ENCODE measurements at places on chromosomes 2 and 18. TPM values are rescaled to one million over a fixed set of nuclear protein-coding genes. Genes with fewer than 3 reads are reported as not detected.

WNT6 gene
- total RNA-seq, result 2.5 TPM

OSR1 gene
- total RNA-seq, result 180 TPM

- no peak for DNase-seq
Observed at GRCh38 chr2:235140801-235141081, 188.9 kb downstream of the SH3BP4 start.

DNA sequence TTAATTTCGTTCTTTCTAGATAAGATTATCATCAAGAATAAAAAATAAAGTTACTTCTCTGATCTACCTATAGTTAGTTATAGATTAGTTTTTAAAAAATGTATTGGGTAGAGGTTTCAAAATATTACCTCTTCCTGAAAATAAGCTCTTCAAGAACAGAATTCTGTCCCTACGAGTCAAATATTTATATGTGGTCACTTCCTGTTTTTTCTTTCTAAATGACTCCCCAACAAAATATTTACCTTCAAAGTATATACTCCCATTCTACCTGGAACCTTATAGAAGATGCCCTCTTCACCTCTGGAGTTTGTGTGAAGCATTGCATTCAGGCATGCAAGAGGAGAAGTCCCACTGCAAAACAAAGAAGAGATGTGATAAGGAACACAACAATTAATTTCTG is 72.3 kb downstream of the ASXL2 start:
- DNase-seq, result no peak

- DNase-seq, result no peak
Observed at GRCh38 chr2:64766841-64767669, 113.3 kb upstream of the SERTAD2 start.

- no peak for DNase-seq
Observed at GRCh38 chr2:118667348-118667747, 180.1 kb downstream of the EN1 start.

GRCh38 chr2:1730015-1730927 is 14.0 kb downstream of the PXDN start:
- DNase-seq, result no peak

DNA sequence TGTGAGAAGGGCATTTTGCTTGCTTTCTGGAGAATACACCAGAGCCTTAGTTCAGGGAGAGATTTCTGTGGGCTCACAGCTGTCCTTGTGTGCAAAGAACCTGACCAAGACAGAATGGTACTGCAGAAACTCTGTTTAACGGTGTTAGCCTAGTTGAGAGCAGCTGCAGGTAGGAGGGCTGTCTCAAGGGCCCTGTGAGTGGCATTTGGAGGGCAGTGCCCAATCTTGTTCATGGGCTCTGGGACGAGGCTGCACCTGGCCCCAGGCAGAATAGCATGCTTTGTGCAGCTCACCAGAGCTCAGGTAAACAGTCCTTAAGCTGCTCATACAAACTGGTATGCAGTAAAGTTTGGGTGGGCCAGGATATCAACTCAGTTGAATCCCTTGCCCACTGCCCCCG is 16.9 kb upstream of the RGPD4 start:
- DNase-seq, result no peak
